ENCODE measurements at places on chromosomes 16 and 17.

DNA sequence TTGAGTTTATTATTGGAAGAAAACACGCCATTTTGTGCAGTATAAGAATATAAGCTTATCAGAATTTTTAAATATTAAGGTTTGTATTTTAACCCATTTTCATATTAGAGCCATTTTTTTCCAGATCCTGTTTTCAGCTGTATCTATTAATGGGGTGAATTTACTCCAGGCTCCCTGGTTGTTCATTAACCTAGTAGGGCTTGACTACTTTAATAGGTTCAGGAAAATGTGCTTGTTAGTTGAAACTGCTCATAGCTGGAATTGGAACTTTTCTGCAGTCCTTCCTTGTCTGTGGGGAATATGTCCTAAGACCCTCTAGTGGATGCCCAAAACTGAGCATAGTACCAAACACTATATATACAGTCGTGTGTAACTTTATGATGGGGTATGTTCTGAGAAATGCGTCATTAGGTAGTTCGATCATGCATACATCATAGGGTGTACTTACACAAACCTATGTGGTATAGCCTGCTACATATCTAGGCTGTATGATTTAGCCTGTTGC lies 28.0 kb downstream of the NFAT5 start:
- no peak for DNase-seq

- DNase-seq: no peak
Observed at GRCh38 chr17:609232-609810, 105.3 kb downstream of the VPS53 start.

GRCh38 chr16:10871157-10871991 lies 5.6 kb upstream of the CIITA start:
- DNase-seq: peak; percentile 59

GRCh38 chr17:6394055-6394606 lies 40.8 kb downstream of the AIPL1 start:
- DNase-seq: no peak

DNA sequence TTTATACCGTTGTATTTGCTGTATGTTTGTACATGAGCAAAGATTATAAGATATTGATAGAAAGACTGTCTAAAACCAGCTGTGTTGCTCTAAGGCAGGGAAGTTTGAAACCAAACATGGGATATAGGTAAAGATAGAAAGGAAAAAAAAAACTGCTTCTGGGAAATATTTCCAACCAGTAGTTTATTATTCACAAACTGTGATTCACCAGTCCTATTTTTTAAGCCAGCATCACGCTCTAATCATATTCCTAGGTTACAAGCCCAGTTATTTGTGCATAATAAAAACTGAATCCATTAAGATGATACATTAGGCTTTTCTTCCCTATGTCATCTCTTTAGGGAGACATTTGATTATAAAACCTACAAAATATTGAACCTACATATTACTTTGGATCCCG lies 4.0 kb downstream of the ERN1 start:
- DNase-seq: no peak

DNA sequence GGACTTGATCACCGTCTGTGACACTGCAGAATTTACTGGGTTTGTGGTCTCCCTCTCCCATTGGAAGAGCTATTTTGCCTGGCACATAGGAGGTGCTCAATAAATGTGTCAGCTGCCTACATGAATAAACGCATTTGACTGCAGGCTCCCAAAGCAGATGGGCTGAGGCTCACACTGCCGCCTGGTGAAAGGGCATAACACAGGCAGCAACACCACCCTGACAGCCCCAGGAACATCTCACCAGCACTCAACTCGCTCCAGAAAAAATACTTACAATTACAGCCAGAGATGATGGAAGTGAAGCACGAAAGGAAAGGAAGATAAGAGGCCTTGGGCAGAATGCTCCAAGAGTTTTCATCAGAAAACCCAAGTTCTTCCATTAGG lies 73.9 kb downstream of the RPH3AL start:
- DNase-seq: no peak

DNA sequence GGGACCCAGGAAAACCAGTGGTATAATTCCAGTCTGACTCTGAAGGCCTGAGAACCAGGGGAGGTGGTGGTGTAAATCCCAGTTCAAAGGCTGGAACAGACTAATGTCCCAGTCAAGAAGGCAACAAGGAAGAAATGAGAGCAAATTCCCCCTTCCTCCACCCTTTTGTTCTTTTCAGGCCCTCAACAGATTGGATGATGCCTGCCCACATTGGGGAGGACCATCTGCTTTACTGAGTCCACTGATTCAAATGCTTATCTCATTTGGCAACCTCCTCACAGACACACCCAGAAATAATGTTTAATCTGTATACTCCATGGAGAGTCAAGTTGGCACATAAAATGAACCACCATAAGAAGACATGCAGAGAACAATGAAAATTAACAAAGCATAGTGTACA lies 61.9 kb upstream of the CRYM start:
- no peak for DNase-seq

- DNase-seq: no peak
Observed at GRCh38 chr16:81537721-81538561, 93.3 kb downstream of the CMIP start.

- DNase-seq: no peak
Observed at GRCh38 chr17:66829386-66829864, 5.5 kb upstream of the CACNG5 start.

DNA sequence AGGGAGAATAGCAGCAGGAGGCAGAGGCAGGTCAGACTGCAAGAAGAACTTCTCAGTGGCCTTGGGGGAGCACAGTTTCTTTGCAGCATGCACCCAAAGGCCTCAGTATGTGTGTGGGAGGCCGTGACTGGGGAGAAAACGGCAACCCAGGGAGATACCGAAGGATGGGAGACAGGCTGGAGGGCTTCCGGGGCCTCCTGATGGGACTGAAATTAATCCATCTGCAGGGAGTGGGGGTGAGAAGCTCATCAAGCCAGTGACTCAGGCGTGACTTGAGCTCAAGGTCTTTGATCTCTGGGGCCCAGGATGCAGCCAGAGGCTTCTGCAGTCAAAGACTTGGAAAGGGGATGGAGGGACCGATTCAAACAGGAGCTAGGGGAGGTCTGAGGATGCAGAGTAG lies 5.1 kb upstream of the C17orf113 start:
- DNase-seq: no peak

GRCh38 chr16:54116124-54116655 lies 170.4 kb downstream of the IRX3 start:
- DNase-seq: no peak

GRCh38 chr16:89973235-89973634 lies 24.7 kb downstream of the DEF8 start:
- no peak for DNase-seq

DNA sequence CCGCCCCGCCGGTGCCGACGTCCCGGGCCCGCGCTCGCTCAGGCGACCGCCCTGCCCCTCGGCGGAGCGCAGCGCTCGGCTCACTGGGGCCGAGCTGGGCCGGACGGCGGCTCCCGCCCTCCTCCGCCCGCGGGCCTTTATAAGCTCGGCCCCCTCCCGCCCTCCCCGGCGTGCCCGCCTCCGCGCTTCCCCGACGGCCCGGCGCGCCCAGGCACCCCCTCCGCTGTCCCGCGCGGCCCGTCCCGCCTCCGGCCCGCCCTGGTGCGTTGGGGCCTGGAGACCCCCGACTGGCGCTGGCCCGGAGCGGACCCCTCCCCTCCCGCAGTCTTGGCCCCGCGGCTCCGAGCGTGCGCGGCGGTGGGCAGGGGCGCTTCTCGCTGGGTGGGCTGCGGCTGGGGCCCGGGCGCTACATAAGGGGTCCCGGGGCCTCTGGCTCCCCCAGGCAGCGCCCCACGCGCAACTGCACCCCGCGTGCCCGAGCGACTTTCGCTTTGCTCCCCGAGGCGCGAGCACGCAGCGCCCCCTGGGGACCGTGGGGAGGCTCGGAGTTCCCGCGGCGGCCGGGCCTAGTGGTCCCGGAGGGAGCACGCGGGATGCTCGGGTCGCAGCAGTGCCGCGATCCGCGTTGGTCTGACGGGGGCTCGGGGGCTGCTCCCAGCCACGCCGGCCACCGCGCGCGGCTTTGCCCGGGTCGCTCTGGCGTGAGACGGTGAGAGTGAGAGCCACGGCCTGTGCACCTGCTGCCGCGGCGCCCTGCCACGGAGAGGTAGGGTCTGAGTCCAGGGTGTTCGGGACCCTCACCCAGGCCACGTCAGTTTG lies at the start of gene PIEZO1:
PIEZO1 (minus strand) TSS at position 115 of the 819 bp plus-strand sequence. CDS start 256 bp downstream, outside the sequence.
- peak; percentile 89 for DNase-seq

- no peak for DNase-seq
Observed at GRCh38 chr17:2929881-2930533, 133.4 kb downstream of the OR1D5 start.

GRCh38 chr16:54418903-54419302 lies 132.3 kb upstream of the IRX3 start:
- DNase-seq: no peak
